DND-41 (cell line): ENCODE measurements at places on chromosomes 1 and 21.

- no peak for DNase-seq
These were observed 19.7 kb downstream of the MFAP2 start for GRCh38 chr1:16960560-16961296.

DNA sequence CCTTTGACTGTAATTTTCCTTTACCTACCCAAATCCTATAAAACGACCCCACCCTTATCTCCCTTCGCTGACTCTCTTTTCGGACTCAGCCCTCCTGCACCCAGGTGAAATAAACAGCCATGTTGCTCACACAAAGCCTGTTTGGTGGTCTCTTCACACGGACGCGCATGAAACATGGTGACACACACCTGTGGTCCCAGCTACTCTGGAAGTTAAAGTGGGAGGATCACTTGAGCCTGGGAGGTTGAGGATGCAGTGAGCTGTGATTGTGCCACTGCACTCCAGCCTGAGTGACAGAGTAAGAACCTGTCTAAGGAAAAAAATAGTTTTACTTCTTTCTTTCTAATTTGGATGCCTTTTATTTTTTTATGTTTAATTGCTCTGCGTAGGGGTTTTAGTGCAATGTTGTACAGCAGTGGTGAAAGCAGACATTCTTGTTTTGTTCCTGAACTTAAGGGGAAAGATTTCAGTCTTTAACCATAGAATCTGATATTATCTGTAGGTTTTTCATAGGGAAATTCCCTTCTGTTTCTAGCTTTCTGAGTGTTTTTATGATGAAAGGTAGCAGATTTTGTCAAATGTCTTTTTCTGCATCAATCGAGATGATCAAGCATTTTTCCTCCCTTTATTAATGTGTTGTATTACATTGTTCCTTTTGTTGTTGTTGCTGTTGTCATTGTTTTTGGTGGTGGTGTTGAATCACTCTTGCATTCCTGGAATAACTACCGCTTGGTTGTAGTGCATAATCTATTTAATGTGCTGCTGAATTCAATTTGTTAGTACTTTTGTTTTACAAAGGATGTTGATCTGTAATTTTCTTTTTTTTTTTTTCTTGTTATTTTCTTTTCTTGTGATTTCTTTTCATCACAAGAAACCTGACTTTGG, 497.4 kb downstream of the DISC1 start:
- no peak for DNase-seq

GRCh38 chr1:241800640-241801039, 47.4 kb upstream of the EXO1 start:
- no peak for DNase-seq

DNA sequence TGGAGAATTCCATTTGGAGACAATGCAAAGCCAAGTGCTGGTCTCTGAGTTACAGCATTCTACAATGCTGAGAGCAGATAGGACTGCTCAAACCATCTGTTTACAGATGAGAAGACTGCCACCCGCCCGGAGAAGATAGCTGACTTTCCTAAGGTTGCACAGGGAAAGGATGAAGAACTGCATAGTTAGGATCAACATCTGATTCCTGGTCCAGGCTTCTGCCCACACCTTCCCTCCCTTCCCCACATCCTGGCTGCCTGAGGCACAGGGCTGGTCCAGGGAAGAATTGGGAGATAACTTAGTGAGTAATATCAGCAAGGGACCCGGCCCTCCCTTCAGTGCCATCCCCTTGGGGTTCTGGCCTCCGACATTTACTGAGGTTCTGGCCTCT, 2.0 kb downstream of the SERINC2 start:
- no peak for DNase-seq

- peak; percentile 38 for DNase-seq
These were observed 88.4 kb upstream of the RHOU start for GRCh38 chr1:228646717-228647522.

DNA sequence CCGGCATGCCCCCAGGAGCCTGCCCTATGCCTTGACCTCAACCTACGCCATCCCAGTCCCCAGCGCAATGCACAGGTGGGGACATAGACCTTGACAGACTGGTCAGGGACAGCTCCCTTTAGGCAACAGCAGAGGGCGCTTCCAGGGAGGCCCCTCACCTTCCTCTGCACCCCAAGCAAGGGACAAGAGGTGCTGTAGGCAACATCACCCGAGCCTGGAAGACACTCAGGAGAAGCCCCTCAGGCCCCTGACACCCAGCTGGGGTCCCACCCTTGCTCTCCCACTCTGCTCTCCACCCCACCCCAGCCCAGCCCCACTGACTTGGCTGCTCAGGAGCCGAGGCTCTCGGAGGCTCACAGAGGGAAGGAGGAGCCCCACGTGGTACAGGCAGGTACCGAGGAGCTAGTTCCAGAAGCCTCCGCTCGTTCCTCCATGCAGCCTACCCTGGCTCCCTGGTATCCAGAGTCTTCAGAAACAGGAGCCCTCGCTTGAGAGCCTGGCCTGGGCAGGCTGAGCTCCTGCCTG, 2.4 kb upstream of the WNT3A start:
- DNase-seq: no peak
